ENCODE measurements at places on chromosomes 13 and 19.

DNA sequence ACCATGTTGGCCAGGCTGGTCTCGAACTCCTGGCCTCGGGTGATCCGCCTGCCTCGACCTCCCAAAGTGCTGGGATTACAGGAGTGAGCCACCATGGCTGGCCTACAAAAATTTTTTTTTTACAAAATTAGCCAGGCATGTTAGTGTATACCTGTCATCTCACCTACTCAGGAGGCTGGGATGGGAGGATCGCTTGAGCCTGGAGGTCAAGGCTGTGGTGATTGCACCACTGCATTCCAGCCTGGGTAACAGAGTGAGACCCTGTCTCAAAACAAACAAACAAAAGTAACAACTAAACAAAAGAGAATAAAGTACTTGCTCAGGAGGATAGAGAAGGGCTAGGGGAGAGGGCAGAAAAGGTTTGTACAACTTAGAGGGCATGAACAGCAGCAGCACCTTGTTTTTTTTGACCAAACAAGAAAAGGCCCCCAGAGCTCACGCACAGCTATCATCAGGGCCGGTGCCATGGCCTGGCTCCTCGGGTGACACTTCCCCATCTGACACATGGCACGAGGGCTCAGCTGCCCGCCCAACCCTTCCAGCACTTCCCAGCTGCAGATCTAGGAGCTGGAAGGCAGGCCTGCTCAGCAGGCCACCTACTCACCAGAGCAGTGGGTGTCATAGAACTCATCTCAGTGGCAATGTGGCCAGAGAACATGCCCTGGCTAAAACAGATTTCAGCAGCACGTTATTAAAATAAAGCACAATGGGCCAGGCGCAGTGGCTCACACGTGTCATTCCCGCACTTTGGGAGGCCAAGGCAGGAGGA, 8.6 kb upstream of the SLC7A9 start:
- no peak for DNase-seq

GRCh38 chr19:1650650-1651567, 1.5 kb downstream of the TCF3 start:
- DNase-seq: peak; percentile 57

- DNase-seq: no peak
Observed at GRCh38 chr19:30135093-30135757, 193.2 kb downstream of the URI1 start.

DNA sequence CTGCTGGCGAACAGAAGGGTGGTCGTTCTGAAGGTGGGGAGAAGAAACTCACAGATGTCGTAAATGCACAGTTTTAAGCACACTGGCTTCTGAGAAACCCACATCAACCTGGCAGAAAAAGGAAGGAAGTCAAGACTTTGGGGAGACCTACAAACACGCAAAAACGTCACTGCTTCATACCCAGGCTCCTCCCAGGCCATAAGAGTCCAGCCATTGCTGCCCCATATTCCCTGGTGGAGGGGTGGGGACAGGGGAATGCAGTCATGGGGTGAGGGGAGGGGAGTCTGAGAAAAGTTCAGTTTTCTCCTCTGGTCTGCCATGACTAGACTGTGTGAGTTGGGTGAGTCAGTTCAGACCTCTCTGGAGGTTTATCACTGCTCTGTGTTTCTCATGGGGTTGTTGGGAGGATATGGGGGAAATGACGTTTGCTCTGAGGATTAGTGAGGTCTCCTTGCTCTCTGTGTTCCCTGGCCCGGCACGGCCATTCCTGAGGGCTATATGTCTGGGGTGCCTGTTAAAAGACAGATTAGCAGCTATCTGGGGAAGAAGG, 139.0 kb downstream of the FLT1 start:
- DNase-seq: peak; percentile 21

- no peak for DNase-seq
Observed at GRCh38 chr13:44244288-44244687, 129.3 kb upstream of the SERP2 start.

DNA sequence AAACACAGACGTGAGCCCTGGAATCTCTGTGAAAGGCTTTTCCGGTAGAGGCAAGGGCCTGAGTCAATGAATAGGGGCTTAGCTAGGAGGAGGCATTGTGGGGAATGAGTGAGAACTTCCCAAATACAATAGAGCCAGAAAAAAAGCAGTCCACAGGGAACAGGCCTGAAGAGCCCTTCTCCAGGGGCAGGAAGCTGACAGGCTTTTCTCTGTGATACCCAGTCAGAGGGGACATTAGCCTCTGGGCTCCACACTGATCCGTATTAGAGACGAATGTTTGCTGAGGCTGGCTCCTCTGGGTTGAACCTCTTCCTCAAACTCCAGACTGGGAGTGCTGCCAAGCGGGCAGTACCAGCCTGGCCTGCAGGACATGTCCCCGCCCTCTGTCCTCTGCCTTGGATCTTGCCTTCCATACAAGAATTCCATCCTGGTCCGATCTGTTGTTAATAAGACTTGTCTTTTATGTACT, 2.3 kb downstream of the DHRS12 start:
- DNase-seq: no peak

DNA sequence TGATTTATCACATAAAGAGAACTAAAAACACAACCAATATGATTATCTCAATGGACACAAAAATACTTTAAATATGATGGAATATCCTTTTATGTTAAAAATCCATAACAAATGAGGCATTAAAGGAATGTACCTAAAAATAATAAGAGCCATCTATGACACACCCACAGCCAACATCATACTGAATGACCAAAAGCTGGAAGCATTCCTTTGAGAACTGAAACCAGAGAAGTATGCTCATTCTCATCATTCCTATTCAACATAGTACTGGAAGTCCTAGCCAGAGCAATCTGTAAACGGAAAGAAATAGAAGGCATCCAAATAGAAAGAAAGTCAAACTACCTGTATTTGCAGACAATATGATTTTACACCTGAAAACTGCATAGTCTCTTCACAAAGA, 671.0 kb downstream of the SLITRK1 start:
- no peak for DNase-seq

DNA sequence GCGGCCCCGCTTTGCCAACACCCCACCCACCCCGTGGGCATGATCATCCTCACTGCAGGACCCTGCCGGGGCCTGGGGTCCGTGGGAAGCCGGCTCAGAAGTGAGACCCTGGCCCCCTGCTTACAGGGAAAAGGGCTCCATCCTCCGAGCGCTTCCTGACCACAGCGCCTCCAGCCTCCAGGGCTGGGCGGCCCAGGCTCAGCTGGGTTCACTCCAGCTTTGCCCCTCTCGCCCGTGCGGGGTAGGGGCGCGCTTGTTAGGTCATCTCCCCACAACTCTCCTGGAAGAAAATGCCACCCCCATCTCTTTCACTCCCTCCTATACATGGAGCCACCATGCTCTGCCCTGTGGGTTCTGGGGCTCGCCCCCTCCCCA, 6.6 kb upstream of the C1QTNF9B start:
- no peak for DNase-seq

DNA sequence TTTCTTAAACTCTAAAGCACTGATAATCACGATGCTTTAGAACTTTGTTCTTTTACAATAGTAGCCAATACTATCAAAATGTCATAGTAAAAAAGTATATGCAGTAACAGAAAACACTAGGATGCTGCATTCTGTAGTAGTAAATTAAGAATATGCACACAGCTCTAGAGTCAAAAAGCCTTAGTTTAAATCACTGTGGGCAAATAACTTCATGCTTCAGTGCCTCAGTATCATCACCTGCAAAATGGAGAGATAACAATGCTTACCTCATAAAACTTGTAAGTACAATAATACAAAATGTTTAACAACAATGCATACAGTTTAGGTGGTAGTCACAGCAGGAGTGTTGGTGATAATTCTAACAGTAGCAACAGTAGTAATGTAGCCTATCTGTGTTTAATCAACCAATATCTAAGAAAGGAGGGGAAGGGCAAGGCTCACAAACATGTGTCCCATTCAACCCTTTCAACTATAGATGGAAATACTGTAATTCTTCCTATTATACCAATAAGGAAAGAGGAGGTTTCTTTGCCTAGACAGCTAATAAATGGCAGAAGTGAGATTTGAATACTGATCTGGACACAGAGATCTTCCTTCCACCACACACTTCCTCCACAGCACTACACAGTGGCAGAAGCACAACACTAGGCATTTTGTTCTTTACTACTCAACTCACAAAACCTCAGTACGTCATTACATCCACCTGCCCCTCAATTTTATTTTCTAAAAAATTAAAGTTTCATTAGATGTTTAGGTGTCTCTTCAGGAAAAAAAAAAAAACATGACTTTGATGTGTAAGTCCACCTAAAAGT, 4.6 kb downstream of the RBM26 start:
- peak; percentile 65 for DNase-seq

DNA sequence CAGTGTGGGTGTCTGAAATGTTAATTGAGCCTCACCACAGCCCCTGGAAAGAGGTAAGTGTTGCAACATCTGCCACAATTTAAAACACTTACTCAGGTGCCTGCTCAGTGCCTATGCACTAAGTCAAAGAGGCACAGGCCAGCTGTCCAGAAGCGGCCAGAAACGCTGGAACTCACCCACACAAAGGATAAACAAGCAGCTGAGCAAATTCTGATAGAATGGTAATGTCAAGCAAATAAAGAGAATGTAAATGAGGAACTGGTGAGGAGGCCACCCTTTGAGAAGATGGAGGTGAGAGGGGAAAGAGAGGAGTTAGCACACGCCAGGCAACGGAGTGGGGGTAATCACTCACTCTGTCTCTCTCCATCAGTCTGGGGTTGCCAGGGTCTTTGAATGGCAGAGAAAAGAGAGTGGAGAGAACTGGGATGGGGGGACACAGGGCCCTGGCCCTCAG, 67.7 kb upstream of the SERP2 start:
- no peak for DNase-seq

GRCh38 chr13:97849305-97849704, 104.2 kb upstream of the IPO5 start:
- DNase-seq: no peak

DNA sequence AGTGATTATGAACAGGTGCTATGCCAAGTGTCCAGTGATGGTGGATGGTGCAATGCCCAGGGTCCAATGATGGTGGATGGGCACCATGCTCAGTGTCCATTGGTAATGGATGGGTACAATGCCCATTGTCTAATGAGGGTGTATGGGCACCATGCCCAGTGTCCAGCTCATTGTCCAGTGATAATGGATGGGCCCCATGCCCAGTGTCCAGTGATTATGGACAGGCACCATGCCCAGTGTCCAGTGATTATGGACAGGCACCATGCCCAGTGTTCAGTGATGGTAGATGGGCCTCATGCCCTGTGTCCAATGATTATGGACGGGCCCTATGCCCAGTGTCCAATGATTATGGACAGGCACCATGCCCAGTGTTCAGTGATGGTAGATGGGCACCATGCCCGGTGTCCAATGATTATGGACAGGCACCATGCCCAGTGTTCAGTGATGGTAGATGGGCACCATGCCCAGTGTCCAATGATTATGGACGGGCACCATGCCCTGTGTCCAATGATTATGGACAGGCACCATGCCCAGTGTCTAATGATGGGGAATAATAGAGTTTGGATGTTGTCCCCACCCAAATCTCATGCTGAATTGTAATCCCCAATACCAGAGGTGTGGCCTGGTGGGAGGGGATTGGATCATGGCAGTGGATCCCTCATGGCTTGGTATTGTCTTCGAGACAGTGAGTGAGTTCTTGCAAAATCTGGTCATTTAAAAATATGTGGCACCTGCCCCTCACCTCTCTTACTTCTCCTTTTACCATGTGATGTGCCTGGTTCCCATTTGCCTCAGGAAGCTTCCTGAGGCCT, 87.8 kb downstream of the ANKRD10 start:
- no peak for DNase-seq

GRCh38 chr13:86906127-86906874, 764.9 kb upstream of the SLITRK5 start:
- DNase-seq: no peak

DNA sequence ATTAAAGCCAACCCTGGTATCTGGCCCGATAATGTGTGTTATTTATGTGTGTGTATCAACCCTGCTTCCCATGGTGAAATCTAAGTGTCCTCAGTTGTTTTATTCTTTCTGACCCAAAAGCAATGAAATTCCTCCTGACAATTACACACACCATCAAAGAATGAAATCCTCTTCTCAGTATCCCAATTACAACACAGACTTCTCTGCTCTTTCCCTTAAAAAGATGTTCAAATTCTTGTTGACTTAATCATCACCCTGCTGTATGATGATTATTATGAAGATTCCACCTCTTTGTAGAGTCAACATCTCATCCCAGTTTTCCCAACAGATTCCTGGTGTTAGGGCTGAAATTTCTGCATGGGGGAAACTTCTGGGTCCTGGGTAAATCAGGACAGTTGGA, 8.9 kb upstream of the TRPC4 start:
- no peak for DNase-seq

Data from activated CD4-positive, alpha-beta T cell treated with anti-CD3 and anti-CD28 coated beads, Interleukin-2, amount 50 U/mL, for 16 hours (primary cell).